ENCODE measurements at places on chromosomes 1 and 21. TPM values are rescaled to one million over a fixed set of nuclear protein-coding genes. Genes with fewer than 3 reads are reported as not detected.

MANEAL gene
- 23.8 TPM for total RNA-seq

GJA8 gene
- not detected for total RNA-seq

ZNF281 gene
- 34.2 TPM for total RNA-seq

VCAM1 gene
- total RNA-seq: 0.31 TPM

BGLAP gene
- 5.8 TPM for total RNA-seq

SHE gene
- total RNA-seq: not detected
